Cardiac fibroblast (primary cell): ENCODE measurements at places on chromosomes 1 and 21.

DNA sequence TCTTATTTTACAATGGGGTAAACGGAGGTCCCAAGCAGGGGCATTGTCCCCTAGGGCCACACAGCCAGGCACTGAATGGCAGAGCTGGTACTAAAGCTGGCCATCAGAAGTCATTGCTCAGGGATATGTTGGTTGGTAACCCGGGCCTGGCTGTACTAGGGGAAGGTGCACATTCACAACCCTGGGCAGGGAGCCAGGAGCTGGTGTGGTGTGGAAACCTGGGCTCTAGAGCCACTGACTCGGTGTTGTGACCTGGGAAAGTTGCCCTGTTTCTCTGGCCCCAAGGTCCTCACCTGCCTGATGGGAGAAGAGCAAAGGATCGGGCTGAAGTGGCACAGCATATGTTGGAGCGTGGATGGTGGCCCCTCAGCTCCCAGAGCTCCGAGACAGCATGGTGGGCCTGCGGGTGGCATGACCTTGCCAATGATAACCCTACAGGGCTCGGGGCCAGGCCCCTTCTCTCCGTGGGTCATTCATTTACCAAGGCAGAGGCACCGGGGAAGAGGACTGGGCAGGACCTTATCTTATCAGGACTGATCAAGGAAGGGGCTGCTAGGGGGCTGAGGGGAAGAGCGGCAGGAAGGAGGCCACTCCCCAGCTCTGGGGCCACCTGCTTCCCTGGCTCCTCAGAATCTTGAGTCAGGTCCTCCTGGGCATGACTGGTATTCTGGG, 274.1 kb downstream of the TRABD2B start:
- DNase-seq: no peak

GRCh38 chr21:33270986-33271385, 4.8 kb downstream of the IL10RB start:
- no peak for DNase-seq

GRCh38 chr21:31473685-31474345, 129.8 kb upstream of the TIAM1 start:
- DNase-seq: no peak

GRCh38 chr21:45719177-45719802, 75.8 kb downstream of the PCBP3 start:
- DNase-seq: no peak

GRCh38 chr1:209383907-209384709, 199.4 kb upstream of the CAMK1G start:
- DNase-seq: no peak

GRCh38 chr1:15974855-15975254, 1.0 kb downstream of the ZBTB17 start:
- no peak for DNase-seq
